ENCODE measurements at places on chromosomes 11 and 22.

GRCh38 chr11:68202165-68202564 is 10.9 kb downstream of the KMT5B start:
- DNase-seq: no peak

DNA sequence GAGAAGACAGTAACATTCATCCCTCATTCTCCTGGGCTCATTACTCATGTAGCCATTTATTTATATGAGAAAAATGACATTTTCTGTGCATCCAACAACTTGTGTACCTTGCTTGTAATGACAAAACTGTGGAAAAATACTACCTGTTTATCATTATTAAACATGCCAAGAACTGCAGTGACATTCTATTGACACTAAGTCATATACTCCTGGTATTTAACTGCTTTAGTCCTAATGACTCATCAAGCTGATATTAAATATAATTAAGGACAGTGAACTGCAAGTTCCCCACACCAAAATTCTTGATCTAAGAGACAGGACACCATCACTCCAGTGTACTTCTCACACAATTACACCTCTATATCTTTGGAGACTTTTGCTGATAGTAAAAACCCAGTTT is 1328.7 kb upstream of the RAG2 start:
- no peak for DNase-seq

GRCh38 chr11:101825531-101825930 is 89.3 kb upstream of the CEP126 start:
- DNase-seq: no peak

DNA sequence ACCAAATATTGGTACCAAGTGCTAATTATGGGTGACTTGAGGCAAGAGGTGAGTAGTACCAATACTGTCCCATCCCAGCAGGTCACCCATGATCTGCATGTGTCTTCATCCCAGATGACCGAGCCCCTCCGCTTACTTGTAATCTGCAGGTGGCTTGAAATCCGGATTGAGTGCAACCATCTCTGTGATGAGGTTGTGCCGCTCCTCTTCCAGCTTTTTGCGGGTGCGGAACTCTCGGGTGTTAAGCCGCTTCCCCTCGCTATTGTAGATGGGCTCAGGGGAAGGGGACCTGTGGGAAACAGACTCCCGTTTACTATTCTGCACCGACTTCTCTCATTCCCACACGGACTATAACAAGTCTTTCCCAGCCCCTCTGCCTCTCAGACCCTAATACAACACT is 8.2 kb downstream of the SF1 start:
- no peak for DNase-seq

- no peak for DNase-seq
These were observed 53.4 kb upstream of the WNT7B start for GRCh38 chr22:46030231-46030880.

GRCh38 chr11:71568704-71569349 is 3.5 kb downstream of the KRTAP5-10 start:
- DNase-seq: no peak

DNA sequence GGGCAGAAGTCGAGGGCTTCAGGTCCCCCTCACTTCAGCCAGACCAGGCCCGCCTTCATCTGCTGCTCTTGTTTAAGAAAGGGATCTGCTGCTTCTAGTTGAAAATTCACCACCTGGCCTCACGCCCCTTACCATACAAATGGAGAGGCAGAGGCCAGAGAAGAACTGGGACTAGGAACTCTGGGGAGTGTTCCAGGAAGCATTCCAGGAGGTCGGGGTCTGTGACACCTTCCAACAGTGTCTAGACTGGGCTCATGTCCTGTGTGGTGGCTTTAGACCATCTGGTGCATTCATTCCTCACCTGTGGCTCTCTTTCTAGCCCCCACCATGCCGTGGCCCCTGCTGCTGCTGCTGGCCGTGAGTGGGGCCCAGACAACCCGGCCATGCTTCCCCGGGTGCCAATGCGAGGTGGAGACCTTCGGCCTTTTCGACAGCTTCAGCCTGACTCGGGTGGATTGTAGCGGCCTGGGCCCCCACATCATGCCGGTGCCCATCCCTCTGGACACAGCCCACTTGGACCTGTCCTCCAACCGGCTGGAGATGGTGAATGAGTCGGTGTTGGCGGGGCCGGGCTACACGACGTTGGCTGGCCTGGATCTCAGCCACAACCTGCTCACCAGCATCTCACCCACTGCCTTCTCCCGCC is 12.3 kb downstream of the TSKU start:
- no peak for DNase-seq

DNA sequence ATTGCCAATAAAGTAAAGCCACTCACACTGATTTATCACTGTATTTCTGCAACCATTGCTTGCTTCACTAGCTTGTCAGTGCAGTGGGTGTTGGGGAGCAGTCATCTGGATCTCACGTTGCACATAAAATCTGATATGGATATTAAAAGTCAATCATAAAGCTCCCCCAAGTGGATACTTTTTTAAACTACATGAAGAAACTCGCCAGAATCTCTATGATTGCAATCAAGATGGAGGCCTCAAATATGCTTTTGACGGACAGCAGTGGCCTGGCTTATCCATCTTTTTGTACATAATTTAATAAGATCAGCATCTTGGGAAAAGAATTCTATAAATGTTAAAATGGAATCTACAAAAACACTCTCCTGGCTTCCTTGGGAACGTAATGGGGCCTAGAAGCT is 137.7 kb downstream of the WT1 start:
- peak; percentile 13 for DNase-seq

GRCh38 chr11:2834503-2835273 is 50.9 kb downstream of the CDKN1C start:
- no peak for DNase-seq

- DNase-seq: peak; percentile 57
These were observed 670 bp downstream of the NEFH start for GRCh38 chr22:29480512-29481264.

- DNase-seq: no peak
These were observed 37.7 kb downstream of the RTL6 start for GRCh38 chr22:44460287-44460686.

DNA sequence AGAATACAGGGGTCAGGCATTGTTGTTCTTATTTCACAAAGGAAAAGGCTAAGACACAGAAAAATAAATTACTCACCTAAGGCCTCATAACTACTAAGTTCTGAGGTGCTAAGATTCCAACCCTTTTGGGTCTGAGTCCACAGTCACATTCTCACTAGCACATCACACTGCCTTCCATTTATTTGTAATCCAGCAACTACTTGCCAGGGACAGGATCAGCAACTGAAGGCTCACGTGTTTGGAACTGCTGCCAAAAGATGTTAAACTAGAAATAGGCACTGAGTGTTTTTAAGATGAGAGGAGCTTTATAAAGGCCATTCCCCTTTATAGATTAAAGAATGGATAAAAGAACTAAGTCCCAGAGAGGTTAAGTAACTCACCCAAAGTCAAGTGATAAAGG is 58.0 kb downstream of the CADM1 start:
- no peak for DNase-seq
